Heart left ventricle (tissue), 16 donors: ENCODE measurements at places on chromosomes 5 and 9.
A peak's percentile ranks its signal among the peaks of the same experiment; 100 is the strongest.

GRCh38 chr5:143605403-143606005 lies 202.0 kb upstream of the NR3C1 start:
- no peak for DNase-seq

- no peak for DNase-seq
Measured at GRCh38 chr9:16680975-16681651, 189.4 kb downstream of the BNC2 start.

DNA sequence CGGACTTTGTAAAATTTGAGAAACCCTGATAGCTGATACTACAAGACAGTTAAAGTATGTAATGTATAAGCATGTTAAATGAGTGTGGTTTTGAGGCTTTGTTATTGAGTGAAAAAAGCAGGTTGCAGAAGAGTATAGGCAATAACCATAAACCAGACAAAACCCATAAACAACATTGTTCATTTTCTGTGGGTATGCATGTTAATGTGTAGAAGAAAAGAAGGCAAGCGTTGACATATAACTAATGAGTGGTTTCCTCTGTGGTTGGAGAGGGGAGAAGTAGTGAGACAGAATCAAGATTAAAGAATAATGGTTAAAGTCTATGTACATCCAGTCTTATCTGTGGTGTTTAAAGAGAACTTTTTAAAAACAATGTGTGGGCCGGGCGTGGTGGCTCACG lies 26.2 kb downstream of the RAD23B start:
- no peak for DNase-seq

GRCh38 chr5:18761801-18762200 lies 1127.5 kb downstream of the TAF11L14 start:
- DNase-seq, result no peak

DNA sequence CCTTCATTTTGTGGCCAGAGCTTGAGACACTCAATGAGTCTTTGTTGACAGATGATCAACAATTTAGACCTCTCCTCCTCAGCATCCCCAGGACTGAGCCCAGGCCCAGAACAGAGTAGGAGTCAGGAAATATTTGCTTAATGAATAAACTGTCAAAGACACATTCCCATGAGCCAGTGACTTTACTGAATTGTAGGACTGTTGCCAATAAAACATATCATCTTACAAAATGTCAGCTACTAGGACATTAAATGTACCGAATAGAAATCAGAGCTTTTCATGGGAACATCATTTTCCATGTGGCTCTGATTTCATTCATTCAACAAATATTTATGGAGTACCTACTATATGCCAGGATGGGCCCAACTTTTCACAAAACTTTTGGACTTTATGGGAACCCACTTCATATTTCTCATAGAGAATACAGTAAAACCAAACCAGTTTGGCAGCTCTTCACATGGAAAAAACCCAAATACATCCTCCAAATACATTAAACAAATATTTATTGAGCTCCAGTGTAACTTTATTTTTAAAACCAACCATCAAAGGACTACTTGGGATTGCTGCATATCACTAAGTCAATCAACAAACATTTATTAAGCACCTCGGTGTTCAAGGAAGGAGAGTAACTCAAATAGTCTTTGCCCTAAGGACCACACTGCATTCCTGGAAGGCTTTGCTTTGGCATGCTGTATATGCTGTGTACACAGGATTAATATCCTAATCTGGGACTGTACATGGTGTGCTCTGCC lies 11.4 kb downstream of the VDAC1 start:
- DNase-seq, result no peak

DNA sequence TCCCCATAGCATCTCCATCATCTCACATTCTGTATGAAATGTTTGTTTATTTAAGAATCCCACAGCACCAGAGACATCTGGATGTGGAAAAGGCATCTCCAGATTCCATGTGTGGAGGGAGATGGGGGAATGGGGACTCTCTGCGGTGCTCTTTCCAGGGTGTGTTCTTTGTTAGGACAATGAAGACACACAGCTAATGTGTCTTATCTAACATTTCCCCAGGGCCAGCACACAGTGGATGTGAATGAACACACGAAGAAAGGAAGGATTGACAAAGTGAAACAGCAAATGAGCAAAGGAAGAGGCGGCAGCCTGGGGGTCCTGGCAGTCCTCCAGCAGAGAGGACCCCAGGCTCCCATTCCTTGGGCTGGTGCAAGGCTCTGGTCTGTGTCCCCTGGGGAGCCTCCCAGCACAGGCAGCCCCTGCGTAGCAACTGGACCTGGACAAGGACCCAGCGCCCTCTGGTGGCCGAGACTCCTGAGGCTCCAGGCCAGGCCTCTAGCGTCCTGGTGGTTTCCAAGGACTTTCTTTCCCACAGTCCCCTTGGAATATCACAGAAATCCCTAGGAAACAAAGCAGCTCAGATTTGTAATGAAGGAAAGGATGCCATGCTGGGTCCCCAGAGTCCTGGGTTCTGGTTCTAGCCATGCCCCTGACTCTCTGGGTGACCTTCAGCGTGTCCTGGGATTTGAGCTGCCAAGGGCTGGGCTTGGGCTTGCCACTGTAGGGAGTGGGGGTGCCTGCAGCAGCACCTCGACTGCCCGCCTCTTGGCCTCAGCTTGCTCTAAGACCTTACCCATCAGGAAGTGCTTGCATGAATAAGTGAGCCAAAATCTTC lies 3.5 kb upstream of the PDLIM7 start:
- DNase-seq, result peak; percentile 96

GRCh38 chr5:78293851-78294247 lies 649 bp downstream of the AP3B1 start:
- no peak for DNase-seq

- no peak for DNase-seq
Measured at GRCh38 chr9:126146254-126147145, 180.1 kb upstream of the MVB12B start.

- DNase-seq, result peak; percentile 65
Measured at GRCh38 chr9:121567500-121568342, 68.1 kb upstream of the GGTA1 start.

DNA sequence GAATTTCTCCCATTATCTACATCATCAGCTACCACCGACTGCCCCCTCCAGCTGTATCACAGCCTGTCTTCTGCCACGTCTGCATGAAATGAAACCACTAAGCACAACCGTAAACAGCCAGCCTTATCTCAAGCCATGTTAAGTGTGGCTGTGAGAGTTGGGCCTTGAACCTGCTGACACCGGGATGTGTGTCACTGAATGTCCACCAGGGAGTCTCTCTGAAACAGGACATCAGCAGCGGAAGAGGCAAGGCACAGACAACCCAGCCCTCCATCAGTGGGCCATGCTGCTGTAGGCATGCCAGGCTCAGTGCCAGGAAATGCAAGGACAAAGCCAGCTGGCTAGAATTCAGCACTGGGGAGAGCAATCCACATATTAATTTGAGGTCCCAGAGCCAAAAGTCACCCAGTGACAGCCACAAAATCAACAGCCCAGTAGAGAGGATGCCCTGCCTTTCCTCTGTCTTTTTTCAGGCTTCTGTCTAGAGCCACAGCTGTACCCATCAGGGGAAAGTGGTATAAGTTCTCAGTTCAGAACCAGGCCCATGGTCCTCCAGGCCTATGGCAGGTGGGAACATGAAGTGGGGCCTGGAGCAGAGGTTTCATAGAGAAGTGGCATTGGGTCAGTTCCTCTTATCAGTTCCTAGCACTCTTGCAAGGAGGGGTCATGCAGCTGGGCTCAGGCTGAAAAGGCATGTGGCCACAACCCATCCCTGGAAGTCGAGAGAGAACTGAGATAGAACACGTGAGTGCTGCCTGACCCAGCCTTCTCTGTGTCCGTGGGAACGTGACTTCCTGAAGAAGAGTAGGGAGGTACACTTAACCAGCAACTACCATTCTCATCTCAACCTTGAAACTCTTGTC lies 199.4 kb downstream of the ESM1 start:
- peak; percentile 38 for DNase-seq

DNA sequence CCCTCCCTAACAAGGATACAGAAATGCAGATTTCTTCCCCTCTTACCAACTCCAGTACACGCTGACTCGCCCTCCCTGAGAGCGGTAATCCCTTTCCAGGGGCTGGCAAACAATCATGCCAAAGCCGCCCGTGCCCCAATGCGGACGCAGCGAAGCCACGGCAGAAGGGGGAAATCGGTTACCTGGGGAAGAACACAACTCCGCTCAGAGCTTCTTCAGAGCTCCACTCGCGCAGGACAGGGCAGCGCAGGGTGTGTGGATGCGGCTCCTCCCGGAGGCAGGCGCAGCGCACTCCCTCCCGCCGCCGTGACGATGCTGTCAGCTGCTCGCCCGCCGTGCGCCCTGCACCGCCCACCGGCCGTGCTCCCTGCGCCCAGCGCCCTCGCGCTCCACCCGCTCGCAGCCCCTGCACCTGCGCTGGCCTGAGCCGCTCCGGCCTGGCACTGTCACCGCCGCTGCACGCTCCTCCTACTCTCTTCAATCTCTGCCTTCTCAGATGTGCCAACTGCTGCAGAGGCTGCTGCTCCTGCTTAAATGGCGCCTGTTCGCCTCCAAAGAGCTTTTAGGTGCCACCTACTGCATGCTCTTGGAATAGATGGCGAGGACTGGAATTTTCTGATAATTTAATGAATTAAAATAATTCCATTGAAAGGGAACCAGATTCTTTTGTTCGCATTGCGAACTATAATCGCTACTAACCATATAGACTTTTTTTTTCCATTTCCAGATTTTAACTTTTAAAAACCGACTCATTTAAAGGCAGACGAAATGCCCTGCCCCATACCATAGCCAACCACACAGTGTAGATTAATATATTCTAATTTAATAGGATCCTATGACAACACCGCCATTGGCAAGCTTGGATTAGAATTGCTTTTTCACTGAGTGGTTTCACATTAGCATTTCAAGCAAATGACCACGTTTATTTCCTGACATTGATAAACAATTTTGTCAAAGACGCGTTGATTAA lies at the start of gene DIRAS2:
Gene DIRAS2, minus strand, starts transcription at position 255 of the 970 bp plus-strand sequence. CDS start 28,997 bp downstream, outside the sequence.
- DNase-seq, result no peak

GRCh38 chr5:5164163-5164562 lies 24.0 kb downstream of the ADAMTS16 start:
- DNase-seq, result no peak

- no peak for DNase-seq
Measured at GRCh38 chr5:172031894-172032461, 25.5 kb upstream of the FBXW11 start.

GRCh38 chr9:36991516-36992134 lies 42.4 kb downstream of the PAX5 start:
- no peak for DNase-seq
